ENCODE measurements at places on chromosomes 16 and 17.

DNA sequence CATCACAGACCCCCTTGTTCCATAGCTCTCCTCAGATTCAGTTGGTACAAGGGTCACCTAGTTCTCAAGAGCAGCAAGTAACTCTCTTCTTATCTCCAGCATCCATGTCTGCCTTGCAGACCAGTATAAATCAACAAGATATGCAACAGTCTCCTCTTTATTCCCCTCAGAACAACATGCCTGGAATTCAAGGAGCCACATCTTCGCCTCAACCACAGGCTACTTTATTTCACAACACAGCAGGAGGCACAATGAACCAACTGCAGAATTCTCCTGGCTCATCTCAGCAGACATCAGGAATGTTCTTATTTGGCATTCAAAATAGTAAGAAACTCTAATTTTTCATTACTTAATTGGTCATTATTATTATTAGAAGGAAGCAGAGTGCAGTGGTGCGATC is 32.4 kb downstream of the NQO1 start:
- no peak for DNase-seq

- DNase-seq, result no peak
These were observed 3.9 kb downstream of the MXRA7 start for GRCh38 chr17:76706817-76707216.

- no peak for DNase-seq
These were observed 173.2 kb upstream of the MYOCD start for GRCh38 chr17:12492450-12492849.

- no peak for DNase-seq
These were observed 11.2 kb downstream of the P2RX1 start for GRCh38 chr17:3905017-3905520.

DNA sequence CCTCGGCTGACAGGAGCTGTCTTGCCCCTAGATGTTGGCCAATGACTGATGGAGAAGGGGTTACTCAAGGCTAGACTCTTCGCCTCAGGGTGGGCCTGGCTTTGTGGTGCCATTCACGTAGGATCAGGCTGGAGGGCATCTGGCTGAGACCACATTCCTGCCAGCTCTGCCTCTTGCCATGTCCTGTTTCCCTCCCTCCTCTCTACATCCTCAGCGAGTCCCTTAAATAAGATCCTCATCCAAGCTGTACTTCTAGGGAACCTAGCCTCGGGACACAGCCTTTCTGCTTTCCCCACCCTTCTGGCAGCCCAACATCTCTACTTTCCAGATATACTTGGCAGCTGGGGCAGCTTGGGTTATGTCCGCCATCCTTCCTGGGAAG is 27.9 kb upstream of the EFCAB13 start:
- DNase-seq, result no peak

DNA sequence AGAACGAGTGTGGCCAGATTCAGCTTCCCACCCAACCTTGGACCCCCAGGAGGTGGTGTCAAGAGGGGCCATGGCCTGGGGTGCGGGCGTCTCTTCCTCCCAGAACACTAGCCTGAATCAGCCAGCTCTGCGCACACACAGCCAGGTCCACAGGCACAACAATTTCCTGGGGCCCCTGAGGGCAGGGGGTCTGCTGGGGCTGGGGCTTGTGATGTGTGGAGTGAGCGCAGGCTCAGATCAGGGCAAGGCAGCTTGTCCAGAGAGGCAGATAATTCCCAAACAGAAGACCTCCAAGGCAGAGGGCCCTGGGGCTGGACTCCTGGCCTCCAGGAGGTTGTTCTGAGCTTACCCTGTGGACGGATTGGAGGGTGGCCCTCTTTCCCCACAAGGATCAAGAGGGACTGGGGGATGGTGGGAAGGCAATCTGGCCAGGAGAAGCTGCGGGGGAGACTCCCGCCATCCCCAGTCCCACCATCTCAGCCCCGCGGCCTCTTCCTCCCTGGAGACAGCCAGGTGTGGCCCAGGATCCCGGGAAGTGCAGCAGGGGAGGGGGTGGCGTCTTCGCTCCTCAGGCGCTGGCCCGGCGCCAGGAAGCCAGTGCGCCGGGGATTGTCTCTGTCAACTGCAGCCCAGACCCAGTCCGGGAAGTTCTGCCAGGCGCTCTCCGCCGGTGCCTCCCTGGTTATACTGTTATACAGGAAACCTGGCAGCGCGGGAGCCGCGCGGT is 52.0 kb upstream of the AMZ2 start:
- DNase-seq, result peak; percentile 4

DNA sequence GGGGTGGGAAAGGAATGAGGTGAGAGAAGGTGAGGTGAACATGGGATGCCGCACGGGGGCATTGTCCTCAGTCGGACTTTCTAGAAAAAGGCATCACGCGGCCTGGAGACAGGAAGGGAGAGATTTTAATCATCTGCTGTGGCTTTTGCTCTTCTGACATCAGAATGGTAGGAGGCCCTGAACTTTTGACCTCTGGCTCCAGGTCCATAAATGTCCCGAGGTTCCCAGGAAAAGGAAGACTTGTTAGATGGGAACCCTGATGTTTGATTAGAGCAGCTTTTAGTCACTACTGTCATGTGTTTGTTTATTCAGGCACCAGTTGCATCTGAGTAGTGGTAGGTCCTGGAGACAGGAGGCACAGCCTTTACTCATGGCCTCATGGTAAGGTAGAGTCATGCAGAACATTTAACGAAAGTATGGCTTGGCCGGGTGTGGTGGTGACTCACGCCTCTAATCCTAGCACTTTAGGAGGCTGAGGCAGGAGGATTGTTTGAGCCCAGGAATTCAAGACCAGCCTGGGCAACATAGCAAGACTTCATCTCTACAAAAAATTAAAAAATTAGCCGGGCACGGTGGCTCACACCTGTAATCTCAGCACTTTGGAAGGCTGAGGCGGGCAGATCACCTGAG is 203.1 kb downstream of the MSI2 start:
- DNase-seq, result no peak

GRCh38 chr17:17767887-17768418 is 68.8 kb downstream of the SREBF1 start:
- DNase-seq, result no peak

- no peak for DNase-seq
These were observed 13.5 kb upstream of the DYNLRB2 start for GRCh38 chr16:80527297-80527696.

- no peak for DNase-seq
These were observed 46.9 kb upstream of the HNF1B start for GRCh38 chr17:37791447-37792399.

Measured in NCI-H1092 treated with DMSO at 0.1 percent for 48 hours (cell line).